GM13977 (cell line): ENCODE measurements at places on chromosomes 12 and 14.
A peak's percentile ranks its signal among the peaks of the same experiment; 100 is the strongest.

GRCh38 chr14:66662374-66662773, 154.4 kb downstream of the GPHN start:
- no peak for DNase-seq

DNA sequence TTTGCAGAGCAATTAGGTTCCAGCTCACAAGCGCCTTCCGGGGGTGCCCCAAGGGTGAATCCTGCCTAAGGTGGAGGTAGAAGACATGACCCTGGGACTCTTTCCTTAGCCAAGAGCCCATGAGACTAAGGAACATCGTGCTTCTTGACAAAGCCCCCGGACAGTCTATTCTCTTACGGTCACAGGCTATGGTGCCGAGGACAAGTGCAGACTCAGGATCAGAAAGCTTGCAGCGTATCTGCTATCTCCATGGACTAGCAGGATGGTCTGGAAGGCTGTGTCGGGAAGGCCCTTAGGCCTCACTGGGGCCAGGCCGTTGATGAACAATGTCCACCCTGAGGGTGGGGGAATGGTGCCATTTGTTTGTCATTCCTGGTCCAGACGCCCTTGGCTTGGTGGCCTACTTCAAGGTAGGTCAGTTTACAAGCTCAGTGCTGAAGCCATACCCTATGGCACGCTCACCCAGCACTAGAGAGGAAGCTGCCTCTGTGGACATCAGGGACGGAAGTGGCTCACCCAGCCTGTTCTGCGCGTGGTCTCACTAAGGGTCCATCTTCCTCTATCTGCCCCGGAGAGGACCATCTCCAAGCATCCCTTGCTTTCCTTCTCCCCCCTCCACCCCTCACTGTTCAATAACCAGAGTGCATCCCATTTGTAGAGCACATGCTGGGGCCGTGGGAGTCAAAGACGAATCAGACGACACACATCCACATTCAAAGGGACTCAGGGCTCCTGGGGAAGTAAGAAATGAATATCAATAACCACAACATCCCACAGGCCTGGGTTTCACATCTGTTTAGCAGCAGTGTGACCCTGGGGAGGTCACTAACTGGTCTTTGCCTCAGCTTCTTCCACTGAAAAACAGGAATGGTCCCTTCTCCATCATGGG, 45.0 kb upstream of the IQSEC3 start:
- peak; percentile 62 for DNase-seq

DNA sequence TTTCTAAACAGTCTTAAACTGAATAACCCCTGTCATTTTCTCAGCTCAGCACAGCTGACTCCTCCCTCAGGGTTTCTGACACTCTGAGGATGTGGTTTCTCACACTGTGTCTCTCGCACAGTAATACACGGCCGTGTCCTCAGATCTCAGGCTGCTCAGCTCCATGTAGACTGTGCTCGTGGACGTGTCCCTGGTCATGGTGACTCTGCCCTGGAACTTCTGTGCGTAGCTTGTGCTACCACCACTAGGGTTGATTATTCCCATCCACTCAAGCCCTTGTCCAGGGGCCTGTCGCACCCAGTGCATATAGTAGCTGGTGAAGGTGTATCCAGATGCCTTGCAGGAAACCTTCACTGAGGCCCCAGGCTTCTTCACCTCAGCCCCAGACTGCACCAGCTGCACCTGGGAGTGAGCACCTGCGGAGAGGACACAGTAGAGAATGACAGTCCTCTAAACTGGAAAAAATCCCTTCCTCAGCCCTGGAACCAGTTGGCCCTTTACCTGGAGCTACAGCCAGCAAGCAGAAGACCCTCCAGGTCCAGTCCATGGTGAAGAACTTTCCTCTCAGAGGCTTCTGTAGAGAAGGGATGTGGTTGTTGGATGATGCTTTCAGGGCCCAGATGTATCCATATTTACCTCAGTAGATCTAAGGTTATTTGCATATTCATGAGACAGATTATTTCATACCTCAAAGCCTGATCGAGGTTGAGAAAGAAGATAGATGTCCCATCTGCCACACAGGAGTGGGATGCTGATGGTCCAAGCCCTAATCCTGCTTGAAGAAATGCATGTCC, 984.8 kb downstream of the TMEM121 start:
- no peak for DNase-seq

- no peak for DNase-seq
Measured at GRCh38 chr14:104262515-104263514, 124.4 kb downstream of the KIF26A start.

DNA sequence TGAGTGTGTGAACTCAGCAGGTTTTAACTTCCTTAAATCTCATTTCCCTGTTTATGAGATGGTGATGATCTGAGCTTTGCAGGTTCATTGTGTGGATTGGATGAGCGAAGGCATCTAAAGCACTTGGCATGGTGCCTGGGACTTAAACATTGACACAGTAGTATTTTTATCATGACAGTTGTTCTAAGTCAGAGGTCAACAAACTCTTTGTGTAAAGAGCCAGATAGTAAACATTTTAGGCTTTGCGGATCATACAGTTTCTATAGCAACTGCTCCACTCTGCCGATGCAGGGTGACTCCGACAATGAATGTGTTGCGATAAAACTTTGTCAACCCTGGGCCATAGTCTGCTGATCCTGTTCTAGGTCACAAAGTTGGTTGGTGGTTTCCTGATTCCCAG, 25.2 kb downstream of the SLC24A4 start:
- no peak for DNase-seq

GRCh38 chr14:21090194-21090939, 8.1 kb downstream of the ZNF219 start:
- DNase-seq: no peak

DNA sequence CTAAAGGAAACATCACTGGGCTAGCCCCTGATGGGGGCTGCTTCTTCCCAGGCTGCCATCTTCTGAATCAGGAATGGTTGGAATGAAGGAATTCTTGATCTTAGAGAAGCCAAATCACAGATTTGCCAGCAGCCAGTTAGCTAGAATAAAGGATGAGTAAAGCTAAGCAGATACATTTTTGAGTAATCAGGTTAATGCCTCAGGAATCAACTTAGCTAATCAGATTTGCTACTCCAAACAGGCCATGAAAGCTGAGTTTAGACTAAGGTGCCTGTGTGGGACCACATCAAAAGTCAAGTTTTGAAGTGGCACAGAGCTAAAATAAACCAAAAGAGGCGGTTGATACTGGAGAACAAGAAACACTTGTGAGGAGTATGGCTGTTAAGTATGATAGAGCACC, 28.8 kb upstream of the LMO3 start:
- DNase-seq: no peak

DNA sequence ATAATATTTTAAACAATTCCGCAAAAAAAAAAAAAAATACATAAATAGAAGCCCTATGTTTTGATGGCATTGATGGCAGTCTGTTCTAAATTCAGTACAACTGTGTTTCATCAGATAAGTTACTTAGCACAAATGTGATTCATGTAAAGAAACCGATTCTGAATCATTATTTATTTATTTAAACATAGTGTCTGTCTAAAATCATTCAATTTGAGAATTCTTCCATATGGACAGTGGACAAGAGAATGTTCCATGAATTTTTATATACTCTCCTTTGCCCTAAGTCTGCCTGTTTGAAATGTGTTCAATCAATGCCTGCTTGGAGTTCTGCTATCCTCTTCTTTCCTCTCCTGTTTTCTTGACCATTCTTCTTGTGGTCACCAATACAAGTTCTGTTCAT, 126.5 kb downstream of the PDE3A start:
- no peak for DNase-seq

GRCh38 chr12:6310771-6311610, 509 bp downstream of the PLEKHG6 start:
- no peak for DNase-seq

- no peak for DNase-seq
Measured at GRCh38 chr14:39957290-39957689, 525.1 kb upstream of the FBXO33 start.

DNA sequence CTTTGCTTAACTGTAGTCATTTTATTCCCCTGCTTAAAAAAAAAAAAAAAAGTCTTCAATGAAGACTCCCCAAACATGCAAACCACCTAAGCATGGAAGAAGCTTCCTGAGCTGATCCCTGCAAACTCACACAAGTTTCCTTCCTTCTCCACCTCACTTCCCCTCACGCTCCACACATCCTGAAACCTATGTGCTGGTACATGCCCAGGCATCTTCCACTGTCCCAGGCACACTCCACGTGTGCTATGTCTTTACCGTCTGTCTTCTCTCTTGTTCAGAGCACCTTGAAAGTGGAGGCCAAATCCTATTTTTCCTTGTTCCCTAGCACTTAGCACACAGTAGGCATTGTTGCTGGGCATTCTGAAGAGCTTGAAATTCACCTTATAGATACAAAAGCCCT, 13.4 kb downstream of the LRIG3 start:
- DNase-seq: no peak
